Melanocyte of skin (primary cell): ENCODE measurements at places on chromosomes 3 and 15. TPM values are rescaled to one million over a fixed set of nuclear protein-coding genes. Genes with fewer than 3 reads are reported as not detected.

Gene DNAJC17
- total RNA-seq = 17.9 and 25.8 TPM in 2 replicates

Gene CPLX3
- 0.15 TPM in 1 of 2 replicates, not detected in the other for total RNA-seq

Gene SLC12A8
- under 0.01 and 0.36 TPM in 2 replicates for total RNA-seq

Gene UBL7
- total RNA-seq = 60.3 and 62.6 TPM in 2 replicates

Gene BCL2A1
- total RNA-seq = 67.1 and 138 TPM in 2 replicates

Gene ISLR
- total RNA-seq = not detected in 2 replicates

Gene DPPA2
- not detected in 2 replicates for total RNA-seq

Gene GP9
- total RNA-seq = not detected in 2 replicates

Gene ATP13A5
- total RNA-seq = not detected in 2 replicates

Gene GOLGA8T
- total RNA-seq = not detected in 2 replicates

Gene ALDH1L1
- under 0.01 and 0.36 TPM in 2 replicates for total RNA-seq

Gene ITPKA
- total RNA-seq = 0.15 and 0.67 TPM in 2 replicates

Gene ITIH1
- total RNA-seq = not detected in 2 replicates

Gene OR5K3
- total RNA-seq = not detected in 2 replicates

Gene NPAP1
- not detected in 2 replicates for total RNA-seq

Gene STARD9
- 6.0 and 9.4 TPM in 2 replicates for total RNA-seq

Gene LINGO1
- total RNA-seq = 4.0 and 9.1 TPM in 2 replicates

Gene TMEM40
- total RNA-seq = not detected in 2 replicates

Gene INSYN1
- total RNA-seq = 4.0 and 8.9 TPM in 2 replicates

Gene FAM162A
- total RNA-seq = 14.3 and 20.5 TPM in 2 replicates

Gene CCDC51
- total RNA-seq = 33.0 and 33.2 TPM in 2 replicates

Gene GOLGA6L2
- not detected in 2 replicates for total RNA-seq

Gene ABHD10
- total RNA-seq = 48.3 and 68.1 TPM in 2 replicates

Gene GOLGA6A
- total RNA-seq = under 0.01 TPM in 1 of 2 replicates, not detected in the other

Gene CALML4
- total RNA-seq = 3.0 and 3.9 TPM in 2 replicates

Gene SEC62
- total RNA-seq = 23.4 and 29.1 TPM in 2 replicates

Gene EPHB1
- 0.15 and 0.67 TPM in 2 replicates for total RNA-seq

Gene CCDC39
- total RNA-seq = not detected in 2 replicates

Gene VEPH1
- 44.3 and 259 TPM in 2 replicates for total RNA-seq

Gene PLA2G4B
- 0.33 and 0.62 TPM in 2 replicates for total RNA-seq

Gene DUOXA2
- total RNA-seq = not detected in 2 replicates

Gene IL17RE
- 1.0 and 1.1 TPM in 2 replicates for total RNA-seq
